ENCODE measurements at places on chromosomes 2 and 18.

- no peak for DNase-seq
Measured at GRCh38 chr18:77093067-77093430, 39.5 kb downstream of the MBP start.

GRCh38 chr2:127172306-127172705, 47.8 kb downstream of the CYP27C1 start:
- no peak for DNase-seq

DNA sequence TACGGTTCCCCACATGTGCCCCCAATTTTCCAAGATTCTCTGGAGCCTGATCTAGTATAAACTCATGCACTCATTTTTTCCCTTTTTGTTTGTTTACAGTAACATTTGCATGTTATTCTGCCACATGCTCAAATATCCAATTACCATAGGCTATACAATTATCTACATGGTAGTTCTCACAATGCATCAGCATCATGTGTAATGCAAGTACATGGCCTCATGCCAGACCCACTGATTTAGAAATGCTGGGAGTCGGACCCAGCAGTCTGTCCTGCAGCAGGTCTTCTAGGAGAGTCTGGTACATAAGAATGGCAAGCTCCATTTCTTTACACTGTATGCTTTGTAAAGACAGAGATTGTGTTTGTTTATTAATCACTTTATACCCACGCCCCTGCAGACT, 107.7 kb downstream of the CBLN2 start:
- no peak for DNase-seq

- DNase-seq: no peak
Measured at GRCh38 chr2:85277416-85278158, 50.2 kb downstream of the TGOLN2 start.

- DNase-seq: no peak
Measured at GRCh38 chr2:235070063-235070706, 118.4 kb downstream of the SH3BP4 start.

DNA sequence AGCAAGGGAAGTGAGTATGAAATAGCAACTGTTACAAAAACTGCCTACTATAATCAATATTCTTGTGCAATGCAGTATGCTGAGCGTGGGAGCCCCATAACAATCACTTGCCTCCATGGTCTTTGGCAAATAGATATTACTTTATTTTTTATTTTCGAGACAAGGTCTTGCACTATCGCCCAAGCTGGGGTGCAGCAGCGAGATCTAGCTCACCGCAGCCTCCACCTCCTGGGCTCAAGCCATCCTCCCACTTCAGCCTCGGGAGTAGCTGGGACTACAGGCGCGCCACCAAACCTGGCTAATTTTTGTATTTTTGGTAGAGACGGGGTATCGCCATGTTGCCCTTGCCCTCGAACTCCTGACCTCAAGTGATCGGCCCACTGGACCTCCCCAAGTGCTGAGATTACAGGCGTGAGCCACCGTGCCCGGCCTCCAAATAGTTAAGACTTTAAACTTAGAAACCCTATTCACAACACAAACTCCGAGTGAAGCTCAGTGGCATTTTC, 1.2 kb upstream of the CCNT2 start:
- peak; percentile 18 for DNase-seq

DNA sequence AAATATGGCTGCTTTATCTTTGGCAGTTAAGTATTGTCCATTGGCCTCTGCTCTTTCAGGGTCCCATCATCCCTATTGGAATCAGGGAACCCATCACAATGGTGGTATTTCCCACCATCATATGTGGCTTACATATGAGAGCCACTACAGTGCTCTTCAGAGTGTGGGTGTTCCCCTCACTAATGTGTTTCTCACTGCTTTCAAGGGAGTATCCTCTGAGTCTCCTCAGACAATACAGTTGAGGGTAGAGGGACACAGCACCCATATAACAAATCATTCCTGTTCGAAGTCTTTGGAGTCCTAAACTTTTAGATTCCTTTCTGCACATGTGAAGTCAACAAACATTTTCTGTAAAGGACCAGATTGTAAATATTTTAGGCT, 48.8 kb upstream of the DNAJC10 start:
- DNase-seq: no peak

GRCh38 chr2:20652673-20653575, 2.0 kb upstream of the HS1BP3 start:
- no peak for DNase-seq
